ENCODE measurements at places on chromosomes 16 and 17.

GRCh38 chr16:85321509-85322271 lies 209.4 kb upstream of the CIBAR2 start:
- peak; percentile 46 for DNase-seq

GRCh38 chr16:64621616-64622015 lies 500.2 kb downstream of the CDH11 start:
- no peak for DNase-seq

GRCh38 chr16:89576153-89577054 lies 846 bp downstream of the CPNE7 start:
- DNase-seq = no peak

- no peak for DNase-seq
Measured at GRCh38 chr16:81168406-81168805, 70.1 kb upstream of the BCO1 start.

DNA sequence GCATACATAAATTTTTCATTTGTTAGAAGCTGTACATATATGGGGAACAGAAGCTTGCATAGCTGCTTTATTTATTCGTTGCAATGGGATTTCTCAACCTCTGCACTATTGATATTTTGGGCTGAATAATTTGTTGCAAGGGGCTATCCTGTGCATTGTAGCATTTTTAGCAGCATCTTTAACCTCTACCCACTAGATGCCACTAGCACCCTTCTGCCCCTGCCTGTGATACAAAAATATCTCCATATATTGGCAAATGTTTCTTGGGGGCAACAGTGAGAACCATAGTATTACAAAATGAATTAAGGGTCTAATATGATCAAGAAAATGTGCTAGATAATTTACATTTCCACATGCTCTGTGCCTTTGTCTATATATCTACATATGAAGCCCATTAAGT lies 1401.0 kb downstream of the CDH11 start:
- DNase-seq = no peak

DNA sequence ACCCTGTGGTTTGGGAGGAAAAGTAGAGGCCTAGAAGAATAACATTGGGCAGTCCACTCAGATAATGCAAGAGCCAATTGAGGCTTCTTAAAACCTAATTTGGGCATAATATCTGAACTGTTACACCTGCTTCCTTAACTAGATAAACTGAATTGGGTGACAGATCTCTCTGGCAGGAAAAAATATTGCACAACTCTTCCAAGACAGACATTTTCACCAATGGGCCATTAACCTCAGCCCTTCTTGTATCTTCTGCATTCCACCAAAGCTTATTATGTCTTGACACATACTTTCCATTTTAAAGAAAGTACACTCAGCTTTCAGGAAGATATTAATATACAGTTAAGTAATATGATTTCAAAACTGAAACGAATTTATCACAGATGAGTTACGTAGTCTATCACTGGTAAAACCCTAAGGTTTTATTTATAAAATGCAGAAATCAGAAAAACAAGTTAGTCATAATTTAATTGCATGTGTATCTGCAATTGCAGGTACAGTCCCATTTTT lies 79.9 kb upstream of the MON1B start:
- DNase-seq = no peak

GRCh38 chr16:83863682-83864081 lies 35.2 kb upstream of the MLYCD start:
- DNase-seq = no peak

DNA sequence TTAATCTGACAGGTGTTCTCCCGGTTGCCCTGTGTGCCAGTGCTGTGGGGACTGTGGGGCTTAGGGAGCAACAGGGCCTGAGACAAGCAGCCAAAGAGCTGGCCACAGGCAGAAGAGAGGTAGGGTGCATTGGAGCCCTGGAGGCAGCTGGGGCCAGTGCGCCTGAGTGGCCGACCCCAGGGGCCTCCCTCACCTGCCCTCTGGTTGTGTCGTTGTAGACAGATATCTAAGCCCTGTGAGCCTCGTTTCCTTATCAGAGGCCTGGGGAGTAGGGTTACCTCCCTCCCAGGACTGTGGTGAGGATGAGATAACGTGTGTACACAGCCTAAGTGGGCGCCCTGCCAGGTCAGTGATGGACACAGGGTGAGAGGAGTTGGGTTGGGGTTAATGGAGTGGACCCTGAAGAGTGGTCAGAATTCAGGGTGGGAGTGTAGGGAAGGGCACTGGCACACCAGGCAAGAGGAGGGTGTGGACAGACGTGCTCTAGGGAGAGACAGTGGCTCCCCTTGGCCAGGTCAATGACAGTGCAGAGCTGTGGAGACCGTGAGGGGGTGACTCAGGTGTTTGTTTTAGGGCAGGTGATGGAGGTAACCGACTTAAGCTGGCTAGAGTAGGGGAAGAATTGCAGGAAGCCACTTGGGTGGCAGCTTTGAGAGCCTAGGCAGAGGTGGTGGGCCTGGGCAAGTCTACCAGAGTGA lies 3.4 kb downstream of the NARF start:
- no peak for DNase-seq

DNA sequence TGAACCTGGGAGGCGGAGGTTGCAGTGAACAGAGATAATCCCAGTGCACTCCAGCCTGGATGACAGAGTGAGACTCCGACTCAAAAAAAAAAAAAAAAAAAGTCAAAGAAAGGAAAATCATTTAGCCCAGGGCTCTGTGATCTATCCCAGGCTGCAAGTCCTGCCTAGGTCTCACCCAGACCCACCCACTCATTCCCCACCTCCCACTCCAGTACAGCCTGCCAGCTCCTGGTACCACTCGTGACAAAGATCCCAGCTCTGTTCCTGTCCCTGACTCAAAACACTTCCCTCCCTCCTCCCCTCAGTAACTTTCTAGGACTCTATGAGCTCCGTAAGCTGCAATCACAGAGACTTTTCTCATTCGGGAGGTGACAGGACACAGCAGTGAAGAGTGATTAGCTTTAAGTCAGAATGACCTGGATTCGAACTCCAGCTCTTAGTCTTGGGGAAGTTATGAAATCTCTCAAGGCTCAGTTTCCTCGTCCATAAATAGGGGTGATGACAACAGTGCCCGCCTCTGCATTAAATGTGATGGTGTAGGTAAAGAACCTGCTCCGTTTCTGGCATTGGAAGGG lies 28.0 kb upstream of the MRPS23 start:
- no peak for DNase-seq

GRCh38 chr16:20899071-20899470 lies 1.1 kb downstream of the DCUN1D3 start:
- no peak for DNase-seq

DNA sequence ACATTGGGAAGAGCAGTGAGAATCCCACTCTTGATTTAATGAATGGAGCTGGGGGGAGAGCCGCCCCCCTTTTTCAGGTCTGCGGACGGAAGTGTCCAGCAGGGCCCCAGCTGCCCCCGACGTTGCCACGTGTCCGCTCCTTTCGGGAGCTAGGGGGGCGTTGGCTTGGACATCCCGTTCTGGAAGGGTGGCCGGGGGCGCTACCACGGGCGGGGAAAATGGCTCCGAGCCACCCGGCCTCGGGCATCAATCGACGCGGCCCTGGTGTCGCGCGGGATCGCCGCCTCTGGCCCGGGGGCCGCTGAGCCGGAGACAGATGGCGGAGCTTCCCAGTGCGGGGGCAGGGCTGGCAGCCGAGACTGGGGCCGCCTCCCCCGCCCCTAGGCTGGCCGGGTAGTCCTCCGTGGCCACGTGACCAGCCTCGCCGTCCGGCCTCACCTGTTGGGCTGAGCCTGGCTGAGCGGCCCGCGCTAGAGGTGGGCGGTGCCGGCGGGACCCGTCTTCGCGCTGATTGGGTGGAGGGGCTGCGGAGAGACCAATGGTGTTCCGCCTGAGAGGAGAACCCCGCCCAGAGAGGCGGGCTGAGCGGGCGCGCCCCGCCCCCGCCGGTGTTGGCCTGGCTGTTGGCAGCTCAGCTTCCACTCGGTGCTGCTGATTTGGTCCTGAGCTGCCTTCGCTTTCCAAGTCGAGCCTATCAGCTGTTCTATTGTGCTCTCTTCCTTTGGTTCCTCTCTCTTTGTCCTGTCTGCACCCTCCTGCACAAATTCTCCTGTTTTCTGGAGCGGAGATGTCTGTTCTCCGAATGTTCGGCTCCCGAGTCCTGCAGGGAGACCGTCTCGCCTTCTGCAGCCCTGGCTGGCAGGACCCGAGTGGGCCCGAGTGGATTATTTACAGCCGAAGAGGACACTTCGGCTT lies 8.3 kb downstream of the HS3ST3B1 start:
- no peak for DNase-seq

DNA sequence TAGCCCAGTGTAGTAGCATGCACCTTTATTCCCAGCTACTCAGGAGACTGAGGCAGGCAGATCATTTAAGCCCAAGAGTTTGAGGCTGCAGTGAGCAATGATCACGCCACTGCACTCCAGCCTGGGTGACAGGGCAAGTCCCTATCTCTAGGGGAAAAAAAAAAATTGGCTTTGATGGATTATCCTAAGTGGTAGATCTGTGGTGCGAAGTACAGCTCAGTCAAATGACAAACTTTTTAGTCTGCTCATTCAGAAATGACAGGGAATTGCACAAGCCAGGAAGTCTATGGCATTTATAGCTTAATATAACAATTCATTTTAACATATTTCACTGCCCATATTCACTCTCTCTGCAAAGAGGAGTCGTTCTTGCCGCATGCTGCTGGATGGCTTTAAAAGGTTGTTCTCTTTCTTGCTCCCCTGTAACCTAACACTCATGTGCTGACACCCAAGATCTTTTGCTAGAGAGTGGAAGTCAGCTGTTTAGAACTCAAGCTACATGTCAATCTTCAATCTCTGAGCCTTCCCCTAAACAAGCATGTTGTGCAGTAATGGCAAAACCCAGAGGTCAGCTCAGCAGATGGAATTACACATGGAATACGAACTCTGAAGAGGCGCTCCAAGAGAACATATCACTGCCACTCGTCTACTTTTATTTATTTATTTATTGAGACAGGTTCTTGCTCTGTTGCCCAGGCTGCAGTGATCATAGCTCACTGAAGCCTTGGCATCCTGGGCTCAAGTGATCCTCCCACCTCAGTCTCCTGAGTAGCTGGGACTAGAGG lies 32.8 kb downstream of the RNF157 start:
- no peak for DNase-seq

- DNase-seq = no peak
Measured at GRCh38 chr17:9729034-9729650, 62.2 kb downstream of the DHRS7C start.

GRCh38 chr17:8333281-8333680 lies 6.4 kb upstream of the ODF4 start:
- no peak for DNase-seq
